Activated naive CD8-positive, alpha-beta T cell treated with anti-CD3 and anti-CD28 coated beads, Interleukin-2, amount 50 U/mL, for 24 hours (primary cell): ENCODE measurements at places on chromosomes 3 and 15.

DNA sequence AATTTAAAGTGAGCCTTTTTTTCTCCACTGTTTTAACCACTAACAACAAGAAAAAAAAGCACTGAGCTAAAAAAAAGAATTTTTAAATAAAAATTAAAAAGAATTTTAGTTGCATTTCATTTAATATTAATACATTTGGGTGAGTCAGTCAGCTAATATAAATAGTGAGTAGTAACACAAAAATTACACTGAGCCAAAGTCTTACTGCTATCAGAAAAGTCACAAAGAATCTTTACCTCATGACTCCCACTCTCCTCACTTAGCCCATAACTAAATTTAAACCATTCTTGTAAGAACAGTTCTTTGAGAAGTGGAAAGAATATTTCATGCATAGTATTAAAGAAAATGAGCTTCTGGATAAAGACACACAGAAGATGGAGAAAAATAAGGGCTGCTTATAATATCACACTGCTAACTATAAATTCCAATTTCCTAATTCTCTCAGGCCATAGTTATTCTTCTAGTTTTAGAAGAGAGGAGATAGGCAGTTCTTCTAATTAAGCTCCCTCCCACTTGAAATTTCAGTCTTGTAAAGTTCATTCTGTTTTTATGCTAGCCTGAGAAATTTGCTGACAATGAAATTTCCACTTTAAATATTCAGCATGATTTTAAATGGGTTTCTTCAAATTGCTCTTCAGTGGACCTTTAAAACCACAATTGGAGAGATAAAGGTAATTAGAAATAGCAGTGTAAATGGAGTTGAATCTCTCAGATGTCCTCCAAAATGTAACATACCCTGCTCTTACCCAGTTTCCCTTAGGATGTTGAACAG is 17.6 kb downstream of the SHQ1 start:
- no peak for DNase-seq

DNA sequence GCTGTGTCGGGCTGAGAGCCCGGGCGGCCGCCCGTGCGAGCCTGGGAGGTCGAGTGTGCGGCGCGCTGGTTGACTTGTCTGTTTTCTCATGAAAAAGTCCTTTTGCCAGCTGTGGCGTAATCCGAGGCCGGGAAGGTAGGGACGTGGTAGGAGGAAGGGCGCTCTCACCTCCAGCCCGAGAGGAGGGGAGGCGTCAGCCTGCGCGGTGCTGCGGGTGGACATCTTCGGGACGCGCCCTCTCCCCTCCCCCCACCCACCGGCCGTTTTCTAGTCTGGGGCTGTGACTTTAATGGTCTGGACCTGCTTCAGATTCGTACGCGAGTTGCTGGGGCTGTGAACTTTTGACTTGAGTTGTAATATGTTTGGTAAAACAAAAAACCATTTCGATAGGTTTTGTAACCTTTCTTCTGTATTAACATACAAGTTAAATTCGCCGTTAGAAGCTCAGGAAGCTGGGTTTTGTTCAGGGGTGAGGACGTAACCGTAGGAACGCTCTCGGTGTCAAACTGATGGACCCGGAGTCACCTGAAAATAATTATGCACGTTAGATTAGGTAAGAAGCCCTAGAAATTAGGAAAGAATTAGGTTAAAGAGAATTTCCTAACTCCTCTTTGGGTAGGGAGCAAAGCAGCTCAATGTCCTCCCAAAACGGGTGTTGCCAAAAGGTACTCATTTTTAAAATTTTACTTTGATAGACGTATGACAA is 762 bp downstream of the NCK1 start:
- peak; percentile 51 for DNase-seq

DNA sequence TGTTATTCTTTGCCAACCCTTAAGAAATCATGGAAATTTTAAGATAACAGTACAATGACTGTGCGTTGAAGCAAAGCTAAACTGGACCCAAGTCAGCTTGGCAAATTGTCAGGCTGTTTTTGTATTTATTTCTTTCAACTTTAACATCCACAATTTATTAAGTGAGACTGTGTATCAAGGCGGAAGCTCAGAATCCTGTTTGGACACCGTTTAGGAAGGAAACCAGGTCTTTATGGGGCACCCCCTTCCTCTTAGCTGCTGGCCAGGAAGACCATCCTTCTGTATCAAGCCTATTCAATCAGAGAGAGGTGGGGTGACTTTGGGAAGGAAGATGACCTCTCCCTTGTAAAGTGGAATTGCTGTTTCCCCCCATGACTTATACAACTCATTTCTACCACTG is 166.0 kb downstream of the MCTP2 start:
- DNase-seq = no peak

GRCh38 chr3:5232570-5232969 is 45.1 kb downstream of the EDEM1 start:
- DNase-seq = no peak

GRCh38 chr15:45133561-45133920 is 3.7 kb downstream of the DUOX1 start:
- DNase-seq = no peak

- DNase-seq = no peak
These were observed 413.6 kb downstream of the ROBO1 start for GRCh38 chr3:79354179-79354688.

GRCh38 chr3:81816473-81817250 is 55.2 kb upstream of the GBE1 start:
- DNase-seq = peak; percentile 4

DNA sequence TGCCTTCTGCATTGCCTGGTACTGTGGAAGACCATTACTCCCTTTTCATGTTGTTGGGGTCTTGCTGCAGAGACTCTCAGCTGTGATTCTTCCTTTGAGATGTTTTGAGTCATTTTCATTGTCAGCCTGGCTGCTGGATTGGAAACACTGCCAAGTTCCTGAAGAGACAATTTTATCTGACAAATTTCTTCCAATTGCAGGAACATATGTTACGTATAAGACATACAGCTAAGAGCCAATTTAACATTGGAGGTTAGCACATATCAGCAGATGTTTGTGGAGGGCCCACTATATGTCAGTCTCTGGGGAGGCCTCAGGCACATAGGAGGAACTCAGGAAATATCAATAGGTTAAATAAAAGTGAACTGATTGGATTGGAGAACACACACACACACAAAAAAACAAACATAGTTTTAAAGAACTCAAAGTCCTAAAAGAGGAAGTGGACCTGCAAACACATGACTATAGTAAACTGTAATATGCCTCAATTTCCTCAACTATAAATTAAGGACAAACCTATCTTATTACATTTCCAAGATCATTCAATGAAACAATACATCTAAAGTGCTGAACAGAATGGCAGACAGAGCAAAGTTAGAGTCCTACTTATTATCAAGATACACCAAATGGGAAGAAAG is 172.3 kb downstream of the MYRIP start:
- no peak for DNase-seq

DNA sequence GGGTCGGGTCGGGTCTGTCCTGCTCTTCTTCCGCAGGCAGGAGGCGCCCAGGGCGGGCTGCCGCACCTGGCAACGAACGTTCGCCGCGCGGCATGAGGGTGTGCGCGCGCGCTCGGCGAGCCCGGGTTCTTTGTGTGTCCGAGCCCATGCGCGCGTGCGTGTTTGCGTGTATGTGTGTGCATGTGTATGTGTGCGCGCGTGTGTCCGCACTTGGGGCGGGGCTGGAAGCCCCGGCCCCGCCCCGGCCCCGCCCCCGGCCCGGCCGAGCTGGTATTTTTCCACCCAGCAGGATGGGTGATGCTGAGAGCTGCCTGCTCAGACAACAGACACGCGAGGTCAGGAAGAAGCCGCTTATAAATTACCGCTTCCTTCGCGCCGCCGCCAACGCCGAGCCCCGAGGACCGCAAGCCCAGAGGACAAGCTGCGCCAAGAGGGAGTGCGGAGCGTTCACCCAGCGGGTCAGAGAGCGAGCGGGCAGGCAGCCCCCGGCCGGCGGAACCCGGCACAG is at the start of gene SLC6A6:
SLC6A6 (plus strand) TSS at position 303 of the 508 bp plus-strand sequence. CDS start 41,029 bp downstream, outside the sequence.
- DNase-seq = peak; percentile 92

- DNase-seq = no peak
These were observed 875 bp downstream of the GAP43 start for GRCh38 chr3:115624029-115624741.

GRCh38 chr3:59422312-59422711 is 372.5 kb upstream of the CFAP20DC start:
- no peak for DNase-seq

DNA sequence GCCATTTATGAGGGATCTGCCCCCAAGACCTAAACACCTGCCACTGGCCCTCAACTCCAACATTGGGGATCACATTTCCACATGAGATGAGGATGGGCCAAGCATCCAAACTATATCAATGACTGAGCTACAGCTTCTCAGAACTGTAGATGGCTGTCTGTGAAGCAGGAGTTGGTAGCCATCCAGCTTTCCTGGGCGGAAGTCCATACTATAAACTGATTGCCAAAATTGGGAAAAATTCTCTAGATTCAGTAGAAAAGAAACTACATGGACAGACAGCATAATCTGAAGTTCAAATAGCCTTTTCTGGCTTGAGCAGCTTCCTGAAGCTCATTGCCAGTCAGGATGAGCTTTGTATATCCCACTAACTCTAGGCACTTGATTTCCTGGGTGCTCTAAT is 214.7 kb upstream of the ZBTB20 start:
- DNase-seq = no peak

- DNase-seq = no peak
These were observed 752.3 kb downstream of the NR2F2 start for GRCh38 chr15:97082830-97083229.

GRCh38 chr15:75460646-75461045 is 9.2 kb upstream of the SIN3A start:
- no peak for DNase-seq

DNA sequence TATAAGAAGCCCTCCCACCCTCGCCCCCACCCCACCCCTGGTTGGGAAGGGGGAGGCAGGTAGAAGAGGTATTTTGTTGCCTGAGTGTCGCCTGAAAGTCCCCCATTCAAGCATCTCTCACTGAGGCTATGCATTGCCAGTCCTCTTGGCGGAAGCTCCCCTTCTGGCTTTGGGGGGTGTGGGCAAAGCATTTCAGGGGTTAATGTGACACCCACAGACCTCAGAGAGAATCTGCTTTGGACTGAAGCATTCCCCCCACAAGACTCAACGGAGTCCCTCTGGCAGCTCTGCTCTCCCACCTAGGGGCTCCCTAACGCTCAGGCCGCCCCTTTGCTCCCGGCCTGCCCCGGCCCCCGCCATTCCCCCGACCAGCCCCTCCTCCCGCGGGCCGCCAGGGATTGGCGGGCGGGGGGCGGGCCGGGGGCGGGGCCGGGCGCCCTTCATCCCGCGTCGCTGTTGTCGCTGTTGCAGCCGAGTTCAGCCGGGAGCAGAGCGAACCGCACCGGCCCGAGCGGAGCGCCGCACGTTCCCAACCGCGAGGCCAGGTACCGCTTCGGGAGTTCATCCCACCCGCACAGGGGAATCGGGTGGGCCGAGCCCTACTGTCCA is at the start of gene SLC38A3:
SLC38A3 (plus strand) TSS at position 468 of the 609 bp plus-strand sequence. CDS start 8,929 bp downstream, outside the sequence.
- no peak for DNase-seq

- no peak for DNase-seq
These were observed 7.9 kb downstream of the GBE1 start for GRCh38 chr3:81753416-81754027.

GRCh38 chr15:67224889-67225288 is 29.6 kb downstream of the AAGAB start:
- no peak for DNase-seq

DNA sequence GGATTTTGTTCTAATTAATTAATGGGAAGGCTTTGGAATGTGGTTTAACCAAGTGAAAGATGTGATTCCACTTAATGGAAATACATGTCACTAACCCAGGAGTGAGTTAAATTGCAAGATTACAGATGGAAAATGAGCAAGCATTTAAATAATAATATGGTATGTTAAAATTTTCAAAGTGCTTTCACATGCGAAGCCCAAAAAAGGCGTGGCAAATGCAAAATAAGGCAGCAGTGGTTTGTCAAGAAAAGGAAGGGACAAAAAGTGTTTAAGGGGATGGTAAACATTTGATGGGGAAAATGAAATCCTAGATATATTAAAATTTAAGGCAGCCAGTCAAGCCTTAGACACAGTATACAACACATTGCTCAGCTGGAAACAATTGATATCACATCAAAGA is 2.9 kb downstream of the TICRR start:
- DNase-seq = no peak

GRCh38 chr15:85563328-85563727 is 182.9 kb downstream of the AKAP13 start:
- DNase-seq = no peak

GRCh38 chr3:24437326-24437725 is 57.3 kb downstream of the THRB start:
- DNase-seq = no peak

- DNase-seq = no peak
These were observed 255.6 kb upstream of the CNTN4 start for GRCh38 chr3:1843111-1843510.

DNA sequence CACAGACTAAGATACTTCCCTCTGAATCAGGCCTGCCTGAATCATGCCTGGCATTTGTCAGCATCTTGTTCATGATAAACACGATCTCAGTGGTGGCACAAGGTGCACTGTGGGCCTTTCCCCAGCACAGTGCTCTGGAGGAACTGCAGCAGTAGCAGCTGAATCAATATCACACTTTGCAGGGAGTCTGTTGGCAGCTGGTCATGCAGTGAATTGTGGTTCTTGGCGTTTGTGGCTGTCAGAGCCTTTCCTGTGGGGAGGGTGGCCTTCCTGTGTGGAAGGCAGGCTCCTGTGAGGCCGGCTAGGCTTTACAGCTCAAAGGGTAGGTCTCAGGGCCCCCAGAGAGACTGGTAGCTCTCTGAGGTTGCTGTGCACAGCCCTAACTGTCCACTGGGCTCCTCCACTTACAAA is 54.4 kb upstream of the TLE3 start:
- no peak for DNase-seq

- no peak for DNase-seq
These were observed 200.2 kb upstream of the LRRN1 start for GRCh38 chr3:3599016-3599415.

GRCh38 chr3:172608575-172608974 is 85.3 kb upstream of the TNFSF10 start:
- DNase-seq = no peak

GRCh38 chr3:183807881-183808280 is 17.5 kb downstream of the MAP6D1 start:
- DNase-seq = no peak

DNA sequence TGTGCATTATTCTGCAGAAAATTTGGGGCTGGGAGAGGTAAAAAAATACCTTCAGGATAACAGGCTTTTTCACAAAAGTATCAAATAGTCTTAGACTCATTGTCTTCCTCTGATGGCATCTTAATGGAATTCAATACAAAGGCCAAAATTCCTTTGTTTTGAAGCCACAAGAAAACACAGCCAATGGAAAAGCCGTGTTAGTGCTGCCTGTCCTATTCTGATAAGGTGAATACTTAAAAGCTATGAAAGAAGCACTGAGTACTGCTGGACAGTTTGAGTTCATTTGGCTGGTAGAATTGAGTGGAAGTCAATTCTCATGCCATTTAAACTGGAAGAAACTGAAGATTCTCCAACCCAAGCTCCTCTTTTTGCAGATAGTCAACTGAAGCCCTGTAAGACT is 395.3 kb upstream of the TPRG1 start:
- no peak for DNase-seq

GRCh38 chr3:176193032-176193730 is 1004.1 kb downstream of the TBL1XR1 start:
- DNase-seq = no peak

DNA sequence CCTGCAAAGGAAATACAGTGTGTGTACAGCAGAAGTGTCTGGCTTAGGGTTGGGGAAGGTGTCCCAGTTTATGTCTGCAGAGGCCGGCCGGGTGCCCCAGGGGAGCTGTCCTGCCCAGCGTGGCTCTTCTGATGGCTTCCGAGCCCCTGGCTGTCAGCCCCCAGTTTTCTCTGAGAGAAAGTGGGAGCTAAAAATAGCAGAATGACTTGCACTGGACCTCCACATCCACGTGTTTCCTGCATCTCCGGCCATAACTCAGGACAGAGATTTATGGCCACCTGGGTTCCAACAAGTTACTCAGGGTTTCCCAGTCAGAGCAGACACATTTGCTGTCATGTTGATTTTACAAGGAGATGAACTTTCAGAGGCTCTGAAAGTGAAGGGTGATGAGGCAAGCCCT is 192.0 kb downstream of the ATP10A start:
- DNase-seq = no peak
